ENCODE measurements at places on chromosomes 3 and 15.
A peak's percentile ranks its signal among the peaks of the same experiment; 100 is the strongest.

DNA sequence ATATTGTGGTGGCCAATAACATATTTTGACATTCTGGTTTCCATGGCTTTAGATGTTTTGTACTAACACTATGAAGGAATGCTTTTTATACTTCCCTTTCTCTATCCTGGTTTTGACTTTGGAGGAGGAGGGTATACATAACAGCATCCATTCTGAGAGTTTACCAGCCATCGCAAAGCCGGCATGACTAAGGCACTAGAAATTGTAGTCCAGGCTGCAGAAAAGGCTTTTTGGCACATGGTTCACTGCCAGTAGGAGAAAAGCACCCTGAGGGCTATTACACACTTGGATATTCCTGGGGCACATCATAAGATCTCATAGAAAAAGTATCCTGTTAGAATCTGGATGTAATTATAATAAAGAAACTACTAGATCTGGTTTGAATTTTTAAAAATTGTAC lies 101.8 kb downstream of the STT3B start:
- DNase-seq: no peak

DNA sequence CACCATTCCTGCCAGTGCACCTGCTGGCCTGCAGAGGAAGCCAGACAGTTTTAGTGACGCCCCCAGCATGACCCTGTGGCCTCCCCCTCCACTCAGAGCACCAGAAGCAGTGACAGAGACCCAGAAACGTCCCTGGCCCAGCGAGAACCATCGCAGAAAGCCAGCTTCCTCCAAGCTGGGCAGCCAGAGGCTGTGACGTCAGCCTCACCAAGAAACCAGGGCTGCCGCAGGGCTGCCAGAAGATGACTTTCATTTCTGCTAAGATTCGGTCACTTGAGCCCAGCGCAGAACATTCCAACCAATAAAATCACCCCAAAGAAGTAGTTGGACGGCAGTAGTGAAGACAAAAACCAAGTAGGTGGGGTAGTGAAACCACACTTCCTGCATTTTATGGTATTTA lies 29.6 kb upstream of the RPL32 start:
- DNase-seq: no peak

DNA sequence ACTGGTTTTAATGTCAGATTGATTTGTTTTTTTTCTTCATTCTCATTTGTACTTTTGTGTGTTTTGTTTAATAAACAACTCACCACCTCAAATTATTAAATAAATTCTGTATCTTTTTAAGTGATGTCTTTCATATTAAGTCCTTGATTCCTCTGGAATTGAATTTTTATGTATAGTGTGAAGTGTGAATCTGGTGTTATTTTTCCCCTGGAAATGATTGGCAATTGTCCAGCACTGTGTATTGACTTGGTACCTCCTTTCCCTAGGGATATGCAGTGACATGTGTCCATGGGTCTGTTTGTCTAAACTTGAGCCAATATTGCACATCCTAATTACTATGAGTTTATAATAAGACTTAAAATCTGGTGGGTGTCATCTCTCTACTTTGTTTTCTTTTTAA lies 2.1 kb downstream of the RNU5B-1 start:
- no peak for DNase-seq

DNA sequence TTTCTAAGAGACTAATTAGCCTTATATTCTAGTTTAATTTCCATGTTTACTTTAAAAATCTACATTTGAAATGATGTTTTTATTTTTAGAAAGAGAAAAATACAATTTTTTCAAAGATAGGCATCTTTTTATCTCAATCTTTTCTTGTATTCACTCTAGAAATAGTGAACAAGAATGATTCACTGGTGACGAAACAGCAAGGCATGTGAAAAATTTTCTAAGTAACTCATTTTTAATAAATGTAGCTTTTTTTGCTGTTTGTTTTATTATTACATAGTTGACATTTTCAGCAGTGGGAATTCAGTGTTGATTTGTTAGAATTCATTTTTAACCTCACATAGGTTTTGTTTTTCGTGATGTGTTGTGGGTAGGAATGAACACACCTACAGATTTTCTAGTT lies 1226.4 kb downstream of the NSUN3 start:
- DNase-seq: no peak

DNA sequence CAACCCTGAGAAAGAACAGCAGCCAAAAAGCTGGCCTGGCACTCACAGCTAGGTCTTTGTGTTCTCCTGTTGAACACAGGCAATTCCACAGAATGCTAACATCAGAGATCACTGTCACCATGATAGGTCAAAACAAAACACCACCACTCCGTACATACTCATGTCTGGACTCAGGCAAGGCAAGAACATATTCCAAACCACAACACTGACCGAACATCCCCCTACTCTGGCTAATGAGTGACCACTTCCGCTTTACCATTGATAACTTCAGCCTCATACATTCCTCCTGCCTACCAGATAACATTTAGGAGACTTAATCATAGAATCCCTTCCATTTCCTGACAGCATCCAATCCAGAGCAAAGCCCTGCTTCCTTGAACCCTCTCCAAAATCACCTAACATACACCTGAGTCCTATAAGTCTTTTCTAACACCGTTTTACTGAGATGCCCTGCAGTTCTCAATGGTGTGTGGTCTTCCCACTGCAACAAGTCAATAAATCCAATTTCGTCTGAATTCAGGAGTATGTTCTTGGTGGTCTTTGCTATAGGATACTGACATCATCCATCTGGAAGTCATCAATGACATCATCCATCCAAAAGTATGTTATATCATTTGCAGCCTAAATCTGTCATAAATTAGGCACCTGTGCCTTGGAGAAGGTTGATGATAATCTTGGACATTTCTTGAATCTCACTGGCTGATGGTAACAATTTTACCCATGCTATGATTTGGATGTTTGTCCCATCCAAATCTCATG lies 23.7 kb downstream of the RIOX2 start:
- no peak for DNase-seq

DNA sequence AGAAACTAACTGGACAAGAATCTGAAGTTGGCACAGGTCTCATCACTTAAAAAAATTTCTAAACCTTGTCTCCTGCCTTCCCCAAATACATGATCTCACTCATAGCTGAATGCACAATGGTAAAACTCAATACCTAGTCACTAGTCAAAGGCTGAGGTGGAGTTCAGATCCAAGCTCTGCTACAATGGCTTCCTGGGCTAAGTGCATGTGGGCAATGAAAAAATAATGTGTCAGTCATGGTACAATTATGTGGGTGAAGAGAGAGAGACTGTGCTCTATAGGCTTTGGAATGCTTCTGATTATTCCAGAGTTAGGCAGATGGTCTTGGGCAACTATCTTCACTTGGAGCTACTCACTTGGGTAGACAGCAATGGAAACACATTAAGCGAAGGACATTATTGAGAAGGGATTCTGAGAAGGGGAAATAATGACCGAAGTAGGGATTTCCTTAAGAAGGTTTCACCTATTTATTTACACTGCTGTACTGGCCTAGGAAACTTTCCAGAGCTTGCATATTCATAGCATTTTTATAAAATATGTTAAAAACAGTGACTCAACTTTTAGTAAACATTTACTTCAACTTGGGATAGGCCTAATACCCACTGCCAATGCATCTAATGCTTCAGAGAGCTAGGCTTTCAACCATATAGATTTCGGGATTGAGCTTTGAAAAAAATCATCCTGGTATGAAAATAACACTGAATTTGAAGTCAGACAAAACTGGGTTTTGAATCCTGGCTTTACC lies 58.7 kb upstream of the PLXND1 start:
- peak; percentile 13 for DNase-seq

- DNase-seq: no peak
Measured at GRCh38 chr3:10074666-10075065, 33.4 kb downstream of the FANCD2OS start.

GRCh38 chr3:99950921-99951320 lies 133.3 kb downstream of the CMSS1 start:
- no peak for DNase-seq

- no peak for DNase-seq
Measured at GRCh38 chr3:122773944-122774509, 19.6 kb downstream of the HSPBAP1 start.

GRCh38 chr3:49867400-49867799 lies 2.3 kb downstream of the CAMKV start:
- DNase-seq: no peak

DNA sequence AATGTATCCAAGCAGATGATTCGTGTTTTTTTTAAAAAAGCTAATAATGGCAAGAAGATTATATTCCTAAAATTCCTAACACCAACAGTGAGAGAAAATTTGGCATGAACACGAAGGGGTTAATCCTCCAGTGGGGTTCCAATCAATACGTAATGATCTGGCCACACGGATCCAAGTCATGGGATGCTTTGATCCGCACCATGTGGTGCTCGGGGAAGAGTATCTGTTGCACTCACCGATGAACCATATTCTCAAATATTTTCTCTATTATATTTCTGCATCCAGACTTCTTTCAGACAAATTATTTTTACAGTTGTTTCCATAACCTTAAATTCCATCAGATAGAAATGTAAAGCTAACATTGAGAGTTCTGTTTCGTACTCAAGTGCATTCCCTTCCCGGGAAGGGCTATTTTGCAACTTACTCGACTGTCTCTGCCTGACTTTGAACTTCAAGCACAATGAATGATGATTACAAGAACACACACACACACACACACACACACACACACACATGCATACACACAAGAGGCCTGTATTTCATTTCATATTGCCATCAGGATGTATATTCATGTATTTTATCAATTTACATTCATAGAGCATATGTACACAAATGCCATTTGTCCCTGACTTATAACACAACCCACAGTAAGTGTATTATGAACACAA lies 567.2 kb downstream of the FOXP1 start:
- DNase-seq: no peak

- DNase-seq: no peak
Measured at GRCh38 chr3:52730681-52731080, 24.8 kb downstream of the SPCS1 start.

DNA sequence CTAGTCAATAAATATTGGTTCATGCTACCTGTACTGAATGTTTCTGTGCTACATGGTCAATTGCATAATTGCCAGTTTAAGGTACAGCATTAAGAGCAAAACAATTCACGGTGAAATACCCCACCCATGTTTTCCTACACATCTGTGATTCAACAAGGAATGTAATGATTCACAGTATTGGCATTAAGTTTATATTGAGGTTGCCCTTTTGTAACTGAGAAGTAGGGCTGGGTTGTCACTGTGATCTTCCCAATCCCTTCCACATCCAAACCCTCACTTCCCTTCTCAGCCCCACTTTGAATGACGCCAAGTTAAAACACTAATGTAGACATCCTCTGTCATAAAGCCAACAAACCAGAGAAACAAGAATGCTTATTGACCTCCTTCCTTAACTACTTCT lies 112.0 kb upstream of the TJP1 start:
- DNase-seq: peak; percentile 93

- no peak for DNase-seq
Measured at GRCh38 chr3:196246612-196247308, 30.4 kb downstream of the SLC51A start.

DNA sequence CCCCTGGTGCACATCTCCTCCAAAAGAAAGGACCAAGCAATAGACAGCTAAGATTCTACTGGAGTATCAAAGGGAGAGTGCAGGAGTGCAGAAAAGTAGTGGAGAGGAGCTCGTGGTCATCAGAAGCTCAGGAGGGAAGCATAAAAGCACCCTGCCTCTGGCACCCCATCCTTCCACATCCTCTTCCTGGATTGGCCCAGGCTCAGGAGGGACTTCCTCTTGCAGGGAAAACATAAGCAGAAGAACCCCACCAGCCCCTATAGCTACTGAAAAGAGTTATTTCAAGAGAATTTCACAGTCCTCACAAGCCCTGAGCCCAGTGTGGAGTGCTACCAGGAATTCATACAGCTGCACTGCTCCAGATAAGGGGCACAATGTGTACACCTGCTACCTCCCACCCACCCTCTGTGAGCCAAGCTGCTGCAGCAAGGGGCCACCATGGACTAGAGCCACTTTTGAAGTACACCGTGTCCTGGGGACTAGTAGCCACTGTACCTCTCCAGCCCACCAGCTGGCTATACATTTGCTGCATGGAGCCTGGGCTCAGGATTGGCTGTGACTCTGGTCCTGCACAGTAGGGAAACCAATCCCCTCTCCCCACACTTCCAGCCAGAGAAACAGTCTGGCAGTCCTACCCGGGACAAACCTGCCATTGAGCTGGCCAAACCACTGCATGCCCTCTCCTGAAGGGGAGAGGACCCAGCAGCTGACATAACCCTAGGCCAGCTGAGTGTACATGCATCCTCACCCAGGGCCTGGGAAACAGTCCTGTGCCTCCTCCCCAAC lies 43.0 kb downstream of the CD200R1 start:
- DNase-seq: no peak

DNA sequence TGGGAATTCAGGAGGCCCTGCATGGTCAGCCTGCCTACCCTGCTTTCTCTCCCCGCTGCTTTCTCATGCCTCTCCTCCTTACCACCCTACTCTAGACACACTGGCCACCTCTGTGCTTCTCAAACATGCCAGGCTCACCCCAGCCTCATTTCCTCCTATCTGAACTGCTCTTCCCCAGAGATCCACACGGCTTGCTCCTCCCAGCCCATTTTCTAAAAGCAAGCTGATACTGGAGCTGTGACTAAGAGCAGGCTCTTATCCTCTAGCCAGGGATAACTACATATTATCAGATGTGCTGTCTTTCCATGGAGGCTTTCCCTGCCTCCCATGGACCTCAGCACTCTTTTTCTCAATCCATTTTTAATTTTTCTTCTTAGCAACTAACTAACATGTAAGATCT lies 85.9 kb downstream of the BOC start:
- DNase-seq: no peak

GRCh38 chr3:126149960-126150515 lies 30.3 kb downstream of the ALDH1L1 start:
- no peak for DNase-seq

DNA sequence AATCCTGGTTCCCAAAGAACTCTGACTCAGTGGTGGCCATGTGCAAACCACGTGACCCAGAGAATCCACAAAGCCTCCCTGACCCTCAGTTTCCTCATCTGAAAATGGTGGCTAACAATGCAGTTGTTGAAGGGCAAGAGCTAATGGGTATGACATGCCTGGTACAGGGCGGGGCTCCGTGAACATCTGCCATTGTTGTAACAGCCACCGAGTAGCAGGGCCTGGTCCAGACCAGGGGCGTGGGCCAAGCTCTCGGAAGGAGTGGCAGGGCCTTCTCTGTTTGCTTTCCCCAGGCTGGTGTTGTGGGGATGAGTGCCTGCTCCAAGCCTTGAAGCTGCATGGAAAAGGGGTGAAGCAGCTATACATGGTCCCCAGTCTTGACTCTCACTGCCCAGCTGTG lies 13.4 kb downstream of the MAPKAPK3 start:
- no peak for DNase-seq

GRCh38 chr3:37862219-37862902 lies 681 bp downstream of the CTDSPL start:
- DNase-seq: no peak

GRCh38 chr3:112976953-112977352 lies 2.0 kb upstream of the CD200R1 start:
- no peak for DNase-seq

DNA sequence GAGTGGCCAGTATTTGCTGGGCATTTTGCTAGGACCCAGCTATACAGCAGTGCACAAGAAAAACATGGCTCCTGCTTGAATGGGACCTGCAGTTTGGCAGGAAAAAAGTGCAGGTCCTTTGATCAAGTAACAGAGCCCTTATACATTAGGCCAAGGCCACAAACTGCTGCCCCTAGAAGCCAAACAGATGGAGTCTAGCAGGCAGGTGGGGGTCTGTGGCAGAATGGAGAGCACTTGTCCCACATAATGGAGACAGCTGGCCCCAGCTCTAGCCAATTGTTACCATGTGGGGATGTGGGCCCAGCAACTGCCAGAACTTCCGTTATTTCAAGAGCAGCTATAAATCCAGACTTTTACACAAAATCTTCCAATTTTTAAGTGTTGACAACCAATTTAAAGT lies 79.3 kb downstream of the SHQ1 start:
- no peak for DNase-seq

GRCh38 chr15:99706557-99707303 lies 26.5 kb downstream of the LYSMD4 start:
- no peak for DNase-seq
